GM20000 (cell line): ENCODE measurements at places on chromosomes 4 and X.

- no peak for DNase-seq
These were observed 46.9 kb upstream of the VEGFC start for GRCh38 chr4:176839656-176840055.

- DNase-seq = peak; percentile 49
These were observed 2.0 kb upstream of the SPP1 start for GRCh38 chr4:87973283-87974169.

DNA sequence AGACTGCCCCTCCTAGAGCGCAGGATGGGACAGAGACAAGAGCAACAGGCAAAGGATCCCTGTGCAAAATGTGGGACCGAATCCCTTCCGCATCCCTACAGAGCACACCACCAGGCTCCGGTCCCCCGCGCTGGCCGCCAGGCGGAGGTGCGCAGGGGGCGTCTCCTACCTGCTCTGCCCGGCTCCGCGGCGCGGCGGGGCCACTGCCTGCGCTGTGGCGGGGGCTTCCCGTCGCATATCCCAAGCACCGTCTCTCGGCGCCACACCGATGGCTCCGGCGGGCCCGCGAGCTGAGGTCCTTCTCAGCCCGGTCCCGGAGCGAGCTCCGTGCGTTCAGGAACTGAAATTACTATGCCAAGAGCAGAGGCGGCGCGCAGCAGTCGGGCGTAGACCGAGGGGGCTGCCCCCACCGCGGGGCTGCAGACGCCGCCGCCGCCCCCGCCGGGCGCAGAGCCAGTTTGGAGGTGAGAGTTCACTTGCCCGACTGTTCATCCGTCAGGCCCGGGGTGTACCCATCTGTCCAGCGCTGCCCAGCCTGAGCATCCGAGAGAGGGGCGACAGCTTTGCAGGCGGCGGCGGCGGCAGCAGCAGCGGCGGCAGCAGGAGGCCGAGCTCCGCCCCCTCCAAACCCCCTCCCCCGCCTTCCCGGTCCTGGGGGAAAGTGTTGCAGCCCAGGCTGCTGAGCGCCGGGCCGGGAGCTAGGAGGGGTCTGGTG, at the start of gene GPRIN3:
Gene GPRIN3 (minus strand): TSS at position 355 of the 715 bp plus-strand sequence. CDS start 57,690 bp downstream, outside the sequence.
- peak; percentile 42 for DNase-seq

DNA sequence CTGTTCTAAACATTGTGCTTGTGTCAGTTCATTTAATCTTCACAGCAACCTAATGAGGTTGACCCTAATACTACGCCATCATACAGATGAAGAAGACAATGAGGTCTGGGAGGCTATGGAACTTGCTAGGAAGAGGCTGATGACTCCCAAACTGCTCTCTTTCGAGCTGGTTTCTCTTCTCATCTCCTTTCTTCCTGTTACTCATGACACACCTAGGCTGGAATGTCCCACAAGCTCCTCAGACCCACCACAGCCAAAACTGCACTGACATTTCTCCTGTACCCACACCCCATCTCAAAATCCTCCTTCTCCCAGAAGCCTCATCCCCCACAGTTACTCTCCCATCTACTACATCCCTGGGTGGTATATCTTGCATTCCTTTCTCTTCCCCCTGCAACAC, 27.4 kb upstream of the PJA1 start:
- no peak for DNase-seq

GRCh38 chrX:105658136-105658535, 164.2 kb upstream of the NRK start:
- no peak for DNase-seq

- no peak for DNase-seq
These were observed 64.7 kb upstream of the SPP1 start for GRCh38 chr4:87910795-87911194.

GRCh38 chr4:39732728-39733127, 34.8 kb downstream of the UBE2K start:
- DNase-seq = no peak
